Renal pelvis (tissue), 12 donors: ENCODE measurements at places on chromosomes 13 and 19. TPM values are rescaled to one million over a fixed set of nuclear protein-coding genes. Genes with fewer than 3 reads are reported as not detected.

TRPC4 gene
- 4.6 TPM for polyA plus RNA-seq

NECTIN2 gene
- 181 TPM for polyA plus RNA-seq

ZNF888 gene
- polyA plus RNA-seq, result 13.6 TPM

YIF1B gene
- polyA plus RNA-seq, result 35.4 TPM

DNAJC15 gene
- polyA plus RNA-seq, result 30.4 TPM

B3GNT8 gene
- 5.1 TPM for polyA plus RNA-seq

GPR12 gene
- not detected for polyA plus RNA-seq

CTXN1 gene
- polyA plus RNA-seq, result 41.4 TPM

F10 gene
- polyA plus RNA-seq, result 24.2 TPM

KCNC3 gene
- 77.5 TPM for polyA plus RNA-seq

LRP3 gene
- 22.6 TPM for polyA plus RNA-seq

ACER1 gene
- polyA plus RNA-seq, result 0.16 TPM

DDX49 gene
- polyA plus RNA-seq, result 61.6 TPM

SCAF1 gene
- 45.7 TPM for polyA plus RNA-seq

OCEL1 gene
- polyA plus RNA-seq, result 20.4 TPM

TNNT1 gene
- polyA plus RNA-seq, result 6.7 TPM

RAB3A gene
- polyA plus RNA-seq, result 5.5 TPM

MIR17HG gene
- 10.1 TPM for polyA plus RNA-seq

NKPD1 gene
- 0.31 TPM for polyA plus RNA-seq

PEG3 gene
- polyA plus RNA-seq, result 78.1 TPM

PODNL1 gene
- 0.97 TPM for polyA plus RNA-seq

SIGLEC12 gene
- 0.13 TPM for polyA plus RNA-seq

SIGLEC5 gene
- polyA plus RNA-seq, result not detected

ZNF468 gene
- 51.7 TPM for polyA plus RNA-seq

FFAR1 gene
- 0.53 TPM for polyA plus RNA-seq

COX6B2 gene
- polyA plus RNA-seq, result 0.97 TPM

KASH5 gene
- 0.34 TPM for polyA plus RNA-seq

HIPK4 gene
- polyA plus RNA-seq, result 0.19 TPM

SWSAP1 gene
- polyA plus RNA-seq, result 3.8 TPM

CERS1 gene
- polyA plus RNA-seq, result 6.2 TPM

SPATA13 gene
- polyA plus RNA-seq, result 65.9 TPM

MAMSTR gene
- 5.7 TPM for polyA plus RNA-seq

TEX101 gene
- polyA plus RNA-seq, result not detected

LIPE gene
- 12.3 TPM for polyA plus RNA-seq

CAPS gene
- polyA plus RNA-seq, result 45.3 TPM

EFNB2 gene
- polyA plus RNA-seq, result 134 TPM

ZNF726 gene
- 9.4 TPM for polyA plus RNA-seq

CCDC194 gene
- polyA plus RNA-seq, result 6.7 TPM

DPF1 gene
- polyA plus RNA-seq, result 2.9 TPM

KCNN1 gene
- polyA plus RNA-seq, result 7.4 TPM

RDH8 gene
- not detected for polyA plus RNA-seq

ZSCAN22 gene
- polyA plus RNA-seq, result 3.8 TPM

PNMA8A gene
- polyA plus RNA-seq, result 47.2 TPM
